ENCODE measurements at places on chromosomes 11 and 22.

DNA sequence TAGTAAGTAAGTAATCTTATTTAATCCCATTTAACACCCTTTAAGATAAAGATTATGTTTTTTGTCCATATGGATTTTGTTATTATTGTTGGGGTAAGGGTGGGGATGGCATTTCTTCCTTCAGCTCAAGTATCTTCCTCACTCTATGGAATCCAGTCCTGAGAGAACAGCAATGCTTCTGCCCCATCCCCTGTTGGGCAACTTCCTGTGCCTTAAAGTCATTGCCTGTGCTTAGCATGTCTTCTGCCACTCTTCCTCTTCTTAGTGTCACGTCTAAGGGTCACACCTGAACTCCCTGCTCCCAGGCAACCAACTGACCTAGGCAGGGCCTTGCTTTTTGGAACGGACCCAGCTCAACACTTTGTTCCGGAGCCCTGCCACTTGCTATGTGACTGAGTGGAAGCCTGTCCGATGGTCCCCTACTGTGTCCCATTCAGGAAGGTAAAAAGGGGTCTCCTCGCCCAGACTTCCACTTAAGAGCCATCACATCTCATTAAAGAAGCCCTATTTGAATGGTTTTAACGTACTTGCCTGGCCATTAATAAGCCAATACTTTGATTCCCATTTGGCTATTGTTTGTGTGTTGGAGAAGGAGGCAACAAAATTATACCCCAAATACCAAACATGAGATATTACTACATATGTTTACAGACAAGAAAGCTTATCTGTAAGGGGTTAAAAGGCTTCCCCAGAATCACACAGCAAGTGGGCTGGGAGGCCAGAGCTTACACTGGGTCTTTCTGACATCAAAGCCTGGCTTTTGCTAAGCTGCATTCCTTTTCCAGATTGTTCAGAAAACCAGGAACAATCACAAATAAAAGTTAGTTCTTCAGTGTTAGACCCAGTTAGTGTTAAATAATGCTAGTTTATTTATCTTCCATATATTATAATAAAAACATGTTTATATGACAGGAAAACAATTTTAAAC is 59.2 kb downstream of the RAB38 start:
- DNase-seq, result no peak

- DNase-seq, result no peak
Observed at GRCh38 chr22:41429232-41429950, 17.2 kb downstream of the TOB2 start.

- no peak for DNase-seq
Observed at GRCh38 chr22:50470491-50470890, 4.3 kb downstream of the SBF1 start.

DNA sequence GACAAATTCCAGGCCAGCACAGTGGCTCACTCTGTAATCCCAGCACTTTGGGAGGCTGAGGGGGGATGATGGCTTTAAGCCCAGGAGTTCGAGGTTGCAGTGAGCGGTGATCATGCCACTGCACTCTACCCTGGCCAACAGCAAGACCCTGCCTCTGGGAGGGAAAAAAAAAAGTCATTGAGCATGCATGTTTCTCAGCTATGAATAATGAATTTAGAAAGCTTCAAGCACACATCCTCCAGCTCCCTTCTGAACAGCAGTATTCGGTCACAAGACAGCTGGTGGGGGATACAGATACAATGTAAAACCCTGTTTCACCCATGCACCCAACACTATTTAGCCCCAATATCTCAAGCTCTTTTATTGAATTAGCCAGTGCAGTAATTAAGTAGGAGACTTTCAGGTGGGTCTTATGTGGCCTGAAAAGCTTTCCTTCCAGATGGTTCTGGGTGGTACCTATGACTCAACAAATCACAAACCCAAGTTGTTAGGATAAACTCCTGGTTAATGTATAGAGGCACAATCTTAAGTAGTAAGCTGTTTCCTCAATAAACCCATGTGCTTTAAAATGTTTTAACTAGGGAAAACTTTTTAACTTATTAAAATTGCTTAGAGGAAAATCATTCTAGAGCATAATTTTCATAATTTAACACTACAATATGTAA is 13.4 kb downstream of the PRDM10 start:
- no peak for DNase-seq

DNA sequence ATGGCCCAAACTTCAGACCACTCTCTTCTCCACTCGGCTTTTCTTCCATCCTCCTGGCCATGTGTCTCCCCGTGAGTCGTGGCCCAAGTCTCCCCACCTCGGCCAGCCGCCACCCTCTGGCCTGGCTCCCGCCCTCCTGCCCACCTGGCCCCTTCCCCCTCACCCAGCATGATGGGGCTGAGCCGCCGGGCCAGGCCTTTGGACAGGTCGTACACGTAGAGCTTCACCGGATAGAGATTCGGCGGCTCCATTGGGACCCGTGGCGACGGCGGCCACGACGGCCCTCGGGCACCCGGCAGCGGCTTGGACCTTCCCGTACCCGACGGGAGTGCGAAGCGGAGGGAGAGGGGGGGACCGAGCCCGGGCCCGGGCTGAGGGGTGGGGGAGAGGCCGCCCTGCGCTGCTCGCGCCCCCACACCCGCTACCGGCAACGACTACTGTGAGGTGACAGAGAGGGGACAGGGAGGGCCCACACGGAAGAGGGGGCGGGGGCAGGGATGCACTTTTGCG is at the start of gene DESI1:
Gene DESI1 (minus strand): TSS at position 455 of the 510 bp plus-strand sequence. CDS start 204 bp downstream, at position 251.
- DNase-seq, result no peak

- no peak for DNase-seq
Observed at GRCh38 chr11:47941907-47942558, 38.3 kb upstream of the PTPRJ start.

DNA sequence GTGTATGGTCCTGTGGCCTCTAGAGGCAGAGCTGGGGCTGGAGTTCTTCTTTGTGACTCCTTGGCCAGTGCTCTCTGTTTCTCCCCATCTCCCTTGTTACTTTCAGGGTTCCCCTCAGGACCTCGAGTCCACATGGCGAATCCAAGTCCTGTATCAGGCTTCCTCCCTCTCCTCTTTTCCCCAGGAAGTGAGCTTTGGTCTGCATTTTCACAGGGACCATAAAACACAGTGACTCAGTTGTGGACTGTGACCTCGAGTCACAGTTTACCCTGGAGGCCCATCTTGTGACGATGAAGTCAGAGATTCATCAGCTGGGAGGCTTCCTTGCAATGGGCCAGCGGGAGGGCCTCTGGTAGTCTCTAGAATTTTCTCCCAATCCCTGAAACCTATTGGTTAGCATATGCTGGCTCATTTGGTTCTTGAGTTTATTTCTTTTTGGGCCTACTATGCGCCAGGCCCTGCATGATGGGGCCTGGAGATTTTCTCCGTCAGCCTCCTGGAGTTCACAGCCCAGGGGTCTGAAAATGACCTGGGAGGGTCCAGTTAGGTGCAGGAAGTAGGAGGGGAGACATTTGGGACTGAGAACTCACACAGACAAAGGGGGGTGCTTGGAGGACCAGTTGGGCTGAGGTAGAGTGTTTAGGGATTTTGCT is 100.8 kb downstream of the KIAA1671 start:
- no peak for DNase-seq

DNA sequence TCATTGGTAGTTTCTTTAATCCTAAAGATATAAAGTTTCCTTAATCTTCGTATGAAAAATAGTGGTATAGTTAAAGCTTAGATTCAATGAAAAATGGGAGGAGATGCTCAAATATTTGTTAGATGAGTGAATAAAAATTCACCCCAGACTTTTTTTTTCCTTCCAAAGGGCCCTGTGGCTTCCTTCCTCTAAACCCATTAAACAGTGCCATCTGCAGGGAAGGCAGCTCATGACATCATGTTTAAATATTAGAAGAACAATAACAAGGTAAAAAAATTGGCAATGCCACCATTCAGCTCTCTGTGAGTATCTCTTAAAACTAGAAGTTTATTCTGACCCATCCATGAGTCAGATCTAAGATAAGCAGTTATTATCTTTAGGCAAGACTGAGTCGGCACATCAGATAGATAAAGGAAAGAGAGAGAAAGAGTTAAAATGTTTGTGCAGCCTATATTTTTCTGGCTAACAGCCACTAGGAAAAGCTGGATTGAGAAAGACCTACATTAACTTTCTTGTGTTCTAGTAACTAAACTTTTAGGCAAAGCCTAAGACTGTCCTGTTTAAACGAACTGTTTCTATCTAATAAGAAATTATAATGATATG is 19.1 kb upstream of the OOSP1 start:
- no peak for DNase-seq

- DNase-seq, result no peak
Observed at GRCh38 chr11:119284344-119285157, 32.4 kb downstream of the MCAM start.

All from AG04450 (cell line).